ENCODE measurements at places on chromosomes 5 and 9.

GRCh38 chr5:9721161-9721560 is 91.0 kb upstream of the TAS2R1 start:
- DNase-seq, result no peak

- no peak for DNase-seq
Measured at GRCh38 chr9:110536822-110537221, 42.7 kb downstream of the SVEP1 start.

- DNase-seq, result no peak
Measured at GRCh38 chr5:134817006-134817405, 28.8 kb upstream of the C5orf24 start.

GRCh38 chr9:135574943-135575342 is 13.4 kb downstream of the PAEP start:
- DNase-seq, result no peak

GRCh38 chr5:169695919-169696490 is 58.9 kb downstream of the DOCK2 start:
- DNase-seq, result peak; percentile 51

- no peak for DNase-seq
Measured at GRCh38 chr9:7289773-7290172, 509.8 kb downstream of the DMAC1 start.

DNA sequence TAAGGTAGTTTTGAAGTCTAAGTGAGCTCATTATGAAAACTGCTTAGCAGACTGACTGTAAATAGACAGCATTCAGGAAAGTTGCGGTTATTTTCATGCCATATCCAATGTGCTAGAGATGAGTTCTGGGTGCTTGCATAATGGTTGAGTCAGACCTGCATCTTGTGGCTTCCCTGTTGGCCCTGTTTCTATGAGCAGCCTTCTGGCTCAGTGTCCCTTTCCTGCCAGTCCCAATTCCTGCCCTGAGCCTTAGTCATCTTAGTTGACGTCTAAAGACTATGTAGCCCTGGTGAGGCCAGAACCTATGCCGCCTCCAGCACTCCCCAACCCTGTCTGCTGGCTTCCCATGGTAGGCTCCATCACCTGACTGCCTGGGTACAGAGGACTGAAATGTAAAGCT is 76.3 kb upstream of the TNFSF8 start:
- peak; percentile 20 for DNase-seq
